Left renal pelvis (tissue), 4 donors: ENCODE measurements at places on chromosomes 11 and 22.

GRCh38 chr11:80779905-80780605 lies 1339.2 kb upstream of the TENM4 start:
- no peak for DNase-seq

DNA sequence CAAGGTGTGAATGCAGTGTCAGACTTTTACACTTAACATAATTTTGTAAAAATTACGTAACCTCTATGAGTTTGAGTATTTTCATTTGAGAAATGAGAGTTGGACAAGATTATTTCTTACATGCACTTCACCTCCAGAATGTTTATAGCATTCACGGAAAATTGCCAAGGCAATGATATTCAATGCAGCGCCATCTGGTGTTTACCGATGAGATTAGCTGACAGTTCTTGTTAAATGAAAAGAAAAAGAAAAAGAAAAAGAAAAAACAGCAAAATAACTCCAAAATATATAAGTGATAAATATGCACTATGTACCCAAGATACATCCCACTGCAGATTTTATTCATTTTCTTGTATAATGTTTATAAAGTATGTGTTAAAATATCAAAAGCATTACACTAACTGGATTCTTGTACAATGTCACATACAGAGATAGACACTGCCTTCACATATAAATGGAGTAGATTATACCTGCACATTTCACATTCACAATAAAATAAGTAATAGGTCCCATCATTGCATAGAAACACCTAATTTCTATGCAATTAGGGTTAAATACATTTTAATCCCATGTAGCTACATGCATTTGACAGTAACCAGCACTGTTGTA lies 976.3 kb upstream of the FAT3 start:
- DNase-seq, result peak; percentile 26

DNA sequence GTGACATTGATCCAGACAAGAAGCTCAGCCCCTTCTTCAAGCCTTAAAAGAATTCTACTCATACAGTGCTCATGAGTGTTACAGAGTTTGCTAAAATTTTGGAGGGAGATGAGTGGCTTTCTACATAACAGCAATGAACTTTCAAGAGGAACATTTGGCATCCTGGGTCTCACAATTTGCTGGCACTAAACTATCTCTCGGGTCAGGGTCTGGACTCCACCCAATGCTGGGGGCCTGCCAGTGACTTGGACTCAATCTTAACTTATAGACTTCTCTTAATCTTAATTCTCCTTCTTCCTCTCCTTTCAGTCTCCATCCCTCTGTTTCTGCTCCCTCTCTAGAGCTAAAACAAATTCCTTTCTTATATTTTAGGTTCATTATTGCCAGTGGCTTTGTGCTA lies 317.9 kb downstream of the TMEM135 start:
- DNase-seq, result no peak

- DNase-seq, result no peak
Observed at GRCh38 chr11:87002918-87003317, 34.8 kb upstream of the TMEM135 start.

- DNase-seq, result no peak
Observed at GRCh38 chr11:63551889-63552266, 11.3 kb downstream of the PLAAT2 start.

DNA sequence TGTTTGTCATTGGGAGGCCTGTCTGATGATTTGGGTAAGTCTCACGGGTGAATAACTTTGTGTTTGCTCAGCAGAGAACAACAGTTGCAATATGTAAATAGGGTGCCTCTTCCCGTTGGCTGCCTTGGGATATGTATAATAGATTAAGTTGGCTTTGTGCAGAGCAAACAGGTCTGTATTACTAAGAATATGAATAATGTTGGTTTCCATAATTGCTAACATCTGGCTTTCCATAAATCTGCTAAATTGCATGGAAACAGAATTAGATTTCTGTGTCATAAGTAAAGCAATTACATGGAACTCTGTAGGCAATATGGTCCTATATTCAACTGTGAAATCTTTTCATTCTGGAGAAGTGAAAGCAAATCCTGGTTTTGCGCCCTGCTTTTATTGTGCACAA lies 636.0 kb upstream of the ANO5 start:
- DNase-seq, result no peak

- DNase-seq, result no peak
Observed at GRCh38 chr11:83523676-83524075, 237.5 kb upstream of the CCDC90B start.

DNA sequence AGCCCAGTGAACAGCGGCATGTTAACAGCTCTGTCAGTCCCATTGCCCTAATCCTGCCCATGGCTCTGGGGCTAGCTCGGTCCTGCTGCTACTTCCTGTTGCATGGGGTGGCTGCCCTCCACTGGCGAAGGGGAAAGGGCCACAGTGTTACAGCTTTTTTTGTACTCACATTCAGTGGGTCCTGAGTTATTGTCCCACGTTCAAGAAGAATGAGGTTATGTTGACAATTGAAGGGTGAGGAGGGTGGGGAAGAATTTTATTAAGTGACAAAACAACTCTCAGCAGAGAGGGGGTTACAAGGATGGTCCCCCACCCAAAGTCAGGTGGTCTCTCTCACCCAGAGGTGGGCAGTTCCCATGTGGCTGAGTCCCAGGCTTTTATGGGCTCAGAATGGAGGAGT lies 17.7 kb upstream of the MS4A7 start:
- DNase-seq, result no peak

DNA sequence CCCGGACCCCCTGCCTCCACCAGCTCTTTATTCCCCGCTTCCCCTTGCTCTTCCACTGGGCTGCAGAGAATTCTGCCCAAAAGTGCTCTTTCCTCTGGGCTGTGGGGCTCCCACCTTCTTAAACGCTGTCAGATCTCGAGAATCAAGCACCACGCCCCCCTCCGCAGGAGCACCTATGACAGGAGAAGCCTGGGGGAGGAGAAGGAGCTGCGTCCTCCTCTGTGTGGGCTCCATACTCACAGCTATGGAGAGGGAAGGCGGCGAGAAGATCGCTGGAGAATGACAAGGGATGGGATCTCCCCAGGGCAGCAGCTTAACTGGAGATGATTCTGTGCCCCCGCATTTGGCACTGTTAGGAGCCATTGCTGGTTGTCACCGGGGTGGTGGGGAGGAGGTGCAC lies 19.7 kb downstream of the SHISAL1 start:
- no peak for DNase-seq

GRCh38 chr22:27135031-27135981 lies 477.9 kb downstream of the MIAT start:
- DNase-seq, result no peak

GRCh38 chr11:88508759-88509581 lies 171.4 kb upstream of the CTSC start:
- no peak for DNase-seq

GRCh38 chr11:9613830-9614762 lies 40.6 kb downstream of the WEE1 start:
- peak; percentile 60 for DNase-seq

DNA sequence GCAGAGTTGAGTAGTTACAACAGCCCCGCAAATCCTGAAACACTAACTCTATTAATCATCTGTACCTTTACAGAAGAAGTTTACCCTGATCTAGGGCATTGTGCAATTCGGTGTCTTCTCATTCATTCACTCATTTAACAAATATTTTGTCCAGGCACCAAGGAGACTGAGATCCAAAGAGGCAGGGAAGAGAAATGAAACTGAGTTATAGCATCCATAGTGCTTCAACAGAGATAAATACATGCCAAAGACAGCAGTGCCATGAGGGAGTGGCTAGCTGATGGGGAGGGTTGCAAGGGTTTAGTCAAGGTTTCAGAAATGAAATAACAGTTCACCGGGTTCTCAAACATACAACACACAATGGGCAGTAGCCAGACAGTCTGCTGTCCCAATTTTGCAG lies 40.2 kb upstream of the MTNR1B start:
- DNase-seq, result no peak

- DNase-seq, result no peak
Observed at GRCh38 chr22:49015459-49015858, 812.2 kb downstream of the BRD1 start.

DNA sequence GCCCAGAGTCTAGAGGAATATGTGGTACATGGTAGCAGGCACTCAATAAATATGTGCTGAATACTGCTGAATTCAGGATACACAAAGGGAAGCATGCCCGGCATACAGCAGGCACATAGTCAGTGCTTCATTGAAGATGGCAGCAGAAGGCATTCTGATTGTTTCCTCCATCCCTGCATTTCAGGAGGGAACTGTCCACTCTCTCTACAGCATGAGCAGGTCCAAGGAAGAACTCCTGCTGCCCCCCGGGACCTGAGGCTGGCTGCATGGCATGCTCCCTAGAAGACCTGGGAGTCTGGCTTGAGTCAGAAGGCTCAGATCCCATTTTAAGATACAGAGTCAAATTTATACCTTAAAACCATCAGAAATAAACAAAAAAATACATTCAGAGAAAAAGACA lies 319.3 kb upstream of the NARS2 start:
- DNase-seq, result no peak

GRCh38 chr11:29483831-29484230 lies 533.0 kb downstream of the KCNA4 start:
- DNase-seq, result no peak

- DNase-seq, result no peak
Observed at GRCh38 chr11:114132417-114132816, 72.9 kb downstream of the ZBTB16 start.

DNA sequence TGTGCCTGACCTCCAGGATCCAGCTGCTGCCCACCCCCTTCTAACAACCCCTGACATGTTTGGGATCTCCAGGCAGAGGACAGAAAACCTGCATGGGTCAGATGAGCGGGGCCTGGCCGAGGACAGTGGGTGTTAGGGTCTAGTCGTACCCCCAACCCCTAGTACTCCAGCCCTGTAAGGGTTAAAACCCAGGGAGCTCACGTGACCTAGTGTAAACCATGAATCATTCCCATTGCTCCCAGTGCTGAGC lies 89.1 kb upstream of the CRYBB3 start:
- no peak for DNase-seq

- no peak for DNase-seq
Observed at GRCh38 chr22:50444663-50445062, 30.2 kb downstream of the SBF1 start.

DNA sequence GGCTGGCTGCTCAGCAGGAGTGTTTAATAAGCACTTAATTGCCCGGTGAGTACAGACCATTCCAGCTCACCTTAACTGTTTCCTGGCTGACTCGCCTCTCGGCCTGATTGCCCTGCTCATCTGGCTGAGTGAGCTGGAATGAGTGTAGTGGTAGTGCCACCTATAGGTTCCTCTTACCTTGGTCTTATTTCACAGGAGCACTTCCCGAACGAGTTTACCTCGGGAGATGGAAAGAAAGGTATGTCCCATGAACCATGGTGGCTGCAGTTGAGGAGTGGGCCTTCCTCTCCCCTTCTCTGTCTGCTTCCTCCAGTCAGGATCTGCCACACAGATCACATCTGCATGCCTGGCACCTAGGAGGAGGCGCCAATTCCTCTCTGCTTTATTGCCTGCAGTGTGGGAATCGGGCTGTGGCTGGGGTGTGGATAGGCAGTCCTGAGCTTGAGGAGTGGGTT lies 26.7 kb downstream of the UPB1 start:
- DNase-seq, result peak; percentile 71

DNA sequence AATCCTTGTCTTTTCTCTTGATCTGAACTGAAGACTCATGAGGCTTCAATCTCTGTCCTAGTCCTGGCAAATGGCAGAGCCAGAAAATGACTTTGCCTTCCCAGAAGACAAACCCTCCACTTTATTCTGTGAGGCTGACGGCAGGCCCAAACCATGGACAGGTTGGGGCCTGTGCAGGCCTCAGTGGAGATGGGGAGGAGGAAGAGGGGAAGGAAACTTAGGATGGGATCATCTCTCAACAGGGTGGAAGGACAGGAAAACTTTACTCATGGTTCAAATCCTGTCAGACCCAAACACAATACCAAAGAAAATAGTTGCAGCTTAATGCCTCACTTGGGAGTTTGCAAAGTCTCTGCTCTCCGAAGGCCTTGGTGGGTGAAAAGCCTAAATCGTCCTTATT lies 9.8 kb downstream of the RPL27A start:
- DNase-seq, result no peak

DNA sequence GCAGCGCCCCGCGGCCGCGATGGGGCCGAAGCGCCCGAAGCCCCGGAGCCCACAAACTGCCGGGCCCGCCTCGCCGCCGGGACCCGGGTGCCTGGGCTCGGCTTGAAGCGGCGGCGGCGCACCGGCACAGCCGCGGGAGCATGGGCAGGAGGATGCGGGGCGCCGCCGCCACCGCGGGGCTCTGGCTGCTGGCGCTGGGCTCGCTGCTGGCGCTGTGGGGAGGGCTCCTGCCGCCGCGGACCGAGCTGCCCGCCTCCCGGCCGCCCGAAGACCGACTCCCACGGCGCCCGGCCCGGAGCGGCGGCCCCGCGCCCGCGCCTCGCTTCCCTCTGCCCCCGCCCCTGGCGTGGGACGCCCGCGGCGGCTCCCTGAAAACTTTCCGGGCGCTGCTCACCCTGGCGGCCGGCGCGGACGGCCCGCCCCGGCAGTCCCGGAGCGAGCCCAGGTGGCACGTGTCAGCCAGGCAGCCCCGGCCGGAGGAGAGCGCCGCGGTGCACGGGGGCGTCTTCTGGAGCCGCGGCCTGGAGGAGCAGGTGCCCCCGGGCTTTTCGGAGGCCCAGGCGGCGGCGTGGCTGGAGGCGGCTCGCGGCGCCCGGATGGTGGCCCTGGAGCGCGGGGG lies 346 bp downstream of the FJX1 start:
- DNase-seq, result no peak
